Skeletal muscle cell (primary cell): ENCODE measurements at places on chromosomes 7 and 10.

DNA sequence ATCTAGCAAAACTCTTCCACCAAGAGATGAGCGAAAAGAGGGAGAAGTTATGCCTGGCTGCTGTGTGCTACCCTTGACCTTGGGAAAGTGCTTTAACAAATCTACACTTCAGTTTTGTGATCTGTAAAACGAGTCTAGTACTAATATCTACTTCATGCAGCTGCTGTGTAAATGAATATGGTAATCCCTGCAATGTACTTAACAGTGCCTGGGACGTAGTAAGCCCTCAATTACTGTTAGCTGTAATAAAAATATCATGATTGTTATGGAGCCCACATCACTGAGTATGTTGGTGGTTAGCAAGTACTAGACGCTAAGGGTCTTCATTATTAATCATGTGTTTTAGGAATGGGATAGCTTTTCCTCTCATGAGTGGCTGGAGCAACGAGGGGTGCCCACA lies 80.5 kb downstream of the LYZL1 start:
- no peak for DNase-seq

- DNase-seq: no peak
Measured at GRCh38 chr10:2284071-2284470, 546.7 kb upstream of the ADARB2 start.

- no peak for DNase-seq
Measured at GRCh38 chr10:60508831-60509230, 119.2 kb upstream of the ANK3 start.

DNA sequence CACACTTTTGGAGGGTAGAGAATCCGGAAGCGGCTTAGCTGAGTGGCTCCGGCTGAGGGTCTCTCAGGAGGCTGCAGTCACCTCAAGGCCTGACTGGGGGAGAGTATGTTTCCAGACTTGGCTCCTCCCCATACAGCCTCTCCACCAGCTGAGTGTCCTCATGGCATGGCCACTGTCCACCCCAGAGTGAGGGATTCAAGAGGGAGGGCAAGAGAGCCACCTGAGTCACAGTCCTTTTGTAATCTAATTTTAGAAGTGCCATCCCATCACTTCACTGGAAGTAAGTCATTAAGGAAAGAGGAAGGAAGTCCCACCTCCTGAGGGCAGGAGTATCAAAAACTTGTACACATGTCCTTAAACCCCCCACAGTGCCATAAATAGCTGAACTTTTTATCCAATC lies 134.0 kb downstream of the GLI3 start:
- no peak for DNase-seq

DNA sequence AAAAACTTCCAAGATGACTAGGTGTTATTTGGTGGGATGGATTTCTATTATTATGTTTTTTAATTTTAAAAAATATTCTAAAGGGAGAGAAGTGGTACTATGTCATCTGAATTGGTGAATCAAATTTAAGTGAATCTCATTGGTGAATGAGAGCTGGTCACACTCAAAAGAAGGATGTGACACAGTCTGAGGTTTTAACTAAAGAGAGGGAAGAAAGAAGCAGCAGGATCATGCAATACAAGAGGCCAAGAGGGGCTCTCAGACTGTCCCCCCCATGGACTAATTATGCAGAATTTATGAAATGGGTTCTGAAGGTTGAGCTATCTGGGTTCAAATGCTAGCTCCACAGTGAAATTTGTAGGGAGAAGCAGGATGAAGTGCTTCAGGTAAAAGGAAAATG lies 16.2 kb downstream of the MACC1 start:
- no peak for DNase-seq

DNA sequence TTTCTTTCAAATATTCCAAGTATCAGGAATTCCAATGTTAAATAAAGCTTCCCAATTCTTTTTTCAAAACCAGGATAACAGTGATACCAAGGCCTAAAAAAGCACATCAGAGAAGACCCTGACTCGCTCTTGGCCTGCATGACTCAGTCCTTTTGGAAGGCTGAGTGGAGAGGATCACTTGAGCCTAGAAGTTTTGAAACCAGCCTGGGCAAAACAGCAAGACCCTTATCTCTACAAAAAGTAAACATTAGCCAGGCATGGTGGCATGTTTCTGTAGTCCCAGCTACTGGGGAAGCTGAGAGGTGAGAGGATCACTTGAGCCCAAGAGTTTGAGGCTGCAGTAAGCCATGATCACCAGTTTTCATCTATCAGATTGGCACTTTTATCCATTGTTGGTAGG lies 18.7 kb downstream of the NFE2L3 start:
- DNase-seq: no peak

DNA sequence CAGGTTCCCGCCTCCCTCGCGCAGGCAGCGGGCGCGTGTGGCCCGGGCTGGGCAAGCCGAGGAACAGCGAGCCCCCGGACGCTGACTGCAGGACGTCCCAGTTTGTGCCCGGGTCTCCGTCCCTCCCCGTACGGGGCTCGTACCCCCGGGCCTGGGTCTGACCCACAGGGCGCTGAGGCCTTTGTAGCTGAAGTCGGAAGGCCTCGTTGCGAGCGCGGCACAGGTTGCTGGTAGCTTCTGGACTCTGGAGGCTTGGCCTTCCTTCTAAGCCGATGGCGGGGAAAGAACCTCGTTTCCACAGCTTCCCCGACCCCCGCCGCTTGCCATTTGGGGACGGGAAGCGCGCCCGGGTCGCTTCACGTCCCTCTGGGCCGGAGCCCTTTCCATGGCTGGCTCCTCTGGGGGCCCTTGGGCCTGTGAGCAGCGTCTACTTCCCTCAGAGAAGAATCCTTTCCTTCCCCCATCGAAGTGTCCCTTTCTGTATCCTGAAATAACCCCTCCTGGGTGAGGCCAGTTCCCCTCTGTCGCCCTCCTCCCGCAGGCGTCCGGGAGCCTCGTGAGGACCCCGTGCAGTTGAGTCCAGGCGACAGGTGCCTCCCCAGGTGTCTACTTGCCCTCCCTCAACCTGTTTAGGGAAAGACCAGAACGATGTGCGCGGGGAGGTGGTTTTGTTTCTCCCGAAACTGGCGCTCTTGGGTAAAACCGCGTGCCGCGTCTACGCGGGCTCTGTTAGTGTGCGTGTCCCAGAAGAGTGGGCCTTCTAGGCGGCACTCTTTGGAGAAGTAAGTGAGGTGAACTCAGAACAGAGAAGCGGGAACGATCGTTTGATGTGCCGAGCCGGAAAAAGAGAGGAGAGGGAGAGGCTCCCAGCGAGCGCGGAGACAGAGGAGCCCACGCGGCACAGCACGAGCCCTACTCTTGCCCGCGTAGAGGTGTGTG lies 9.3 kb downstream of the EVX1 start:
- DNase-seq: no peak

- no peak for DNase-seq
Measured at GRCh38 chr10:70106958-70107791, 25.4 kb downstream of the AIFM2 start.

DNA sequence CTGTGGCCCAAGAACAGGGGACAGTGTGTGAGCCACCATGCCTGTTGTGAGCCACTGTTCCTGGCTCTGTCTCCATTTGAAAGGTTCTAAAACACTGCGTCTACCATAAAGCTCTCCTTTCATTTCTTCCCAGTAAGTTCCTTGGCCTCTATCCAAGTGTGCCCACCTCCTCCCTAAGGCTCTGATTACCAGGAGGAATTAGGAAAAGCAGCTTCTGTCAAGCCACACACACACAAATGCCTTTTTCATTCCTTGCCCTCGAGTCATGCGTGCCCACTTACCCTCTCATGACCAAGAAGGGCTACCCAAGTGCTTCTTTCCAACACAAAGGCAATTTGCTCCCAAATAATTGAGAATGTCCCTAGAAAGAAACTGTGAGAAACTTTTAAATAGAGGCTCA lies 70.8 kb upstream of the PARD3 start:
- DNase-seq: no peak

- DNase-seq: no peak
Measured at GRCh38 chr7:77788327-77788902, 9.8 kb downstream of the TMEM60 start.

- no peak for DNase-seq
Measured at GRCh38 chr7:90409667-90410066, 6.4 kb downstream of the CLDN12 start.

- DNase-seq: no peak
Measured at GRCh38 chr7:124810605-124811004, 45.0 kb upstream of the GPR37 start.

GRCh38 chr7:98617051-98617959 lies at the start of gene NPTX2:
NPTX2 (plus strand) TSS chr7:98617285; CDS start chr7:98617462, 177 bp downstream.
- DNase-seq: no peak

- no peak for DNase-seq
Measured at GRCh38 chr10:95277201-95277570, 13.6 kb downstream of the PDLIM1 start.

DNA sequence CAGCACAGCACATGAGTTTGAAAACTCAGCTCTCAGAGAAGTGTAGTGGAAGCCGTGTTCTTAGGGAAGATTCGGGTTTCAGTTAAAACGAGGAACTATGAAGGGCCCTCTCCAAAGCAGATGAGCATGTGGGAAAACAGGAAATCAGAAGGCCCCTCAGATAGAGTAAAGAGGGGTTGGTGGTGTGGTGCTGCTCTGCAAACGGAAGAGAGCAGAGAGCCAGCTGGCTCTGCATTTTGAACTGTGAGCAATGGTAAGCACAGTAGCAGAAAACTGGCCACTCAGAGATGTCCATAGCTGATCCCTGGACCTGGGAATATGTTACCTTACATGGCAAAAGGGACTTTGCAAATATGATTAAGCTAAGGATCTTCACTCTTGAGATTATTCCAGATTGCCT lies 27.9 kb upstream of the CUL1 start:
- no peak for DNase-seq

- no peak for DNase-seq
Measured at GRCh38 chr7:29091715-29092114, 54.6 kb downstream of the CPVL start.

DNA sequence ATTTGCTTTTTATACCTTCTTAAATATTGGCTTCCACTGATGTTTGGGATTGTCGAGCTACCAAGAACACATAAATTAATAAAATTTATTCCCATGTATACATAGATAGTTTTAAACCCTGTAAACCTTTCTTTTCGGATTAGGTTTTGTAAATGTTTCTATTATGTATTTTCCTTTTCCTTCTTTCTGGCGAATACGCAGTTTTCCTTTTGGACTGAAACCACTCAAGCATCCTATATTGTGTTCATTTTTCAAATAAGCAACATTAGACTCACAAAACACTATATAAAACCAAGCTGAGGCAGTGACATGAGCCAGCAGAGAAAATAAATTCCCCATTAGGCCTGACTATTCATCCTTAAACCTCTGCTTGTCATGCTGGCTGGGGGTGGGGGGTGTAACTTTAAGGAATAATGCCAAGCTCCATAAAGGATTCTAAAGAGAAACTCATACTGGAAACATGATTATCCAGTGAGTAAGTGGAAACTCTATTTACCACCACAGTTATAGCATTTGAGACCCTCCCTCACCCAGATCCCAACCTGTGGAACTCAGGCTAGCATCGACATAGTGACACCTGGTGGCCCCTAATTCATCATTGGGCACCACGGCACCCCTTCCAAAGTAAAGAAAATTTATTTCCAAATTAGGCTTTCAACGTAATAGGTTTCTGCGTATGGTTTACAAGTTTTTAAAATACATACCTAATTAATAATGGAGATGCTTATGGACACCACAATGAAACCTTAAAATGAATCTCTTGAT lies 86.5 kb upstream of the CELF2 start:
- DNase-seq: no peak

DNA sequence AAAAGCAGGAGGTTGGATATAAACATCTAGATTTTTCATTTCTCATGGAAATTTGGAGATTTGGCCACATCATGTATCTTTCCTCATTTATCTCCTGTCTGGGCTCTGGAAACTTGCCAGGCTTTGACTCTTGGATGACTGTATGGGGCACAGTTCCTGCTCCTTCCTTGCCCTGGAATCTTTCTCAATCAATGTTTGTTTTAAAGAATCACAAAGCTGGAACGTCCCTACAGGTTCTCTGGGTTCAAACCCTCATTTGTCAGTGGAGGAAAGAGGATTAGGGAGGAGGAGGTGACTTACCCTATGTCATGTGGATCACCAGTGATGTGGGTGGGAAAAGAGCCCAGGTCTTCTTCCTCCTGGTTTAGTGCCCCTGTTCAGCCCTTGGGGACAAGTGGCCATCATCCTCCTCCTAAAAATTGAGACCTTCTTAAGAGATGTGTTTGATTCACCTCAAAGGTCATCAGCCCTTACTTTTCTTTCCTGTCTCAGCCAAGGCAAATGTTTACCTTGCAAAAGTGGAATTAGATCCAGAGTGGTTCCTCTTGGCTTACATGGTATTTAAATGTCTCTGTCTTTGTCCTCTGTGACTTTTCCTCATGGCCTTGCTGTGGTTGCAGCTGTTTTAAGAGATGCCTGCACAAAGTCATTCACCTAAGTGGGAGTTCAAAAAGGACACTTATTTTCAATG lies 38.8 kb upstream of the PDZD8 start:
- peak; percentile 8 for DNase-seq

GRCh38 chr7:151857412-151857811 lies 19.5 kb downstream of the PRKAG2 start:
- DNase-seq: no peak

DNA sequence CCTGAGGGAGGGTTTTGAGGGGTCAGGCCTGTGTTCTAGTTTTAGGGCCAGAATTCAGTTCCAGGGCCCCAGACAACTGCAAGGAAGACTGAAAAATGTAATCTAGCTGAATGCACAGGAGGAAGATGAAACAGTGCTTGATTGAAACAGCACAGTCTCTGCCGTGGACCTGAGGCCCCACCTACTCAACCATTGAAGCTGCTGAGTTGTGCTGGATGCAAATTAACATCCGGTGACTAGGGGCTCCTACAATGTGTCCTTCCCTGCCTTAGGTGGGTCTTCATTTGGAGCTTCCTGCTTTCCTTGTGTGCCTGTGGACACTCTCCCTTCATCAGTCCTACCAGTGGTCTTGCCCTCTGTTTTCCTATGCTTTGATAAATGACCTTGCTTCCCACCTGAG lies 5.7 kb downstream of the GLRX3 start:
- no peak for DNase-seq

DNA sequence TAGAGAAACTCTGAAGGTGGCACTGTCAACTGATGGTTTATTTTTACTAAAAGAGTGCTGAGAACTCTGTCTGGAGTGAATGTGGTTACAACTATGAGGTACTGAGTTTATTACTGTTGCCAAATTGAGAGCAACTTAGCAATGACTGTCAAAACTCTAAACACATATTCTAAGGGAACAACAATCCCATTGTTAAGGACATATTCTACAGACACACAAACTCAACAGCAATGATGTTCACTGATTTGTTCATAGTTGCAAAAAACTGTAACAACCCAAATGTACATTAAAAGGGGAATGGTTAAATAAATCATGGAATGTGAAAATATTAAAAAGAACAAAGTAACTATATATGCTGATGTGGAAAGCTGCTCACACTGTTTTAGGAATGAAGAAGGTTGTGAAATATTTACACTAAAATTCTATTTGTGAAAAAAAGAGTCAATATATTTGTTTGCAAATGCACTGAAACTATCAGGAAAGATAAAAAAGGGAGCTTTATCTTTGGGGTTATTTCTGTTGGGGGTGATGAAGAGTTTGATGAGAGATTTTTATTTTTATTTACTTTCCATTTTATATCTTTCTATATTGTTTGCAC lies 12.9 kb downstream of the PON2 start:
- DNase-seq: no peak

DNA sequence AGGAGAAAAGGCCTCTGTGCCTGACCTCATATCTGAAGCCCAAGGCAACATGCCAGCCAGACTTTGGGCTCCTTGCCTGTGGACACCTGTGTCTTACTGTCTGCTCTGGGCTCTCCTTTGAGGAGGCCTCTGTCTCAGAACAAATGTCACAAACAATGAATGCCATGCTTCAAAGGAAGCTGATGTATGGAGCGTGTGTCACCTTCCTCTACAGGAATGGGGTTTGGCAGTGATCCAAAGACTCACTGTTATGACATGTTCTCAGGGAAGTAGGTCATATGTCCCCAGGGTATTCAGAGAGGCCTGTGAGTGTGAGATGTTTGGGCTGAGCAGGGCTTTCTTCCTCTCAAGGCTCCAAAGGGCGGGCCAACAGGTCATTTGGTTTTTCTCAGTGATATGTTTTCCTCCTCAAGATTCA lies 38.4 kb downstream of the PTPRE start:
- DNase-seq: no peak
